Cardiac septum (tissue), 1 donor: ENCODE measurements at places on chromosomes 1 and 21.

DNA sequence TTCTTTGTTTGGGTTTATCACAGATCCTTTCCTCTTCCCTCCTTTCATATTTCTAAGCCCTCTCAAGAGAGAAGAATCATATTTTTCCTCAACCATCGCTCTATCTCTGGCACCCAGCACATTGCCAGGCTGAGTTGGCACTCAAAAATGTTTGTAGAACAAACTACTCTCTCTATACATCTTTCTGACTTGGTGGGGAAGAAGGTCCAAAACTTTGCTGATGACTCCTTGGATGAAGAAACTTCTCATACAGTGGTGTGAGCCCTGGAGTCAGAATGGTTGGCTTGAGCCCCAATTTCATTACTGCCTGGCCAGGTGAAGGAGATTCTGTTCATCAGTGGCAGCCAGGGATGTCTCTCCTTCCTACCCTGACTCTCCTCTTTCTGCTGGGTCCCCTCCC, 11.9 kb downstream of the ALX3 start:
- DNase-seq: no peak

GRCh38 chr1:76115171-76115570, 40.6 kb downstream of the ST6GALNAC3 start:
- no peak for DNase-seq

DNA sequence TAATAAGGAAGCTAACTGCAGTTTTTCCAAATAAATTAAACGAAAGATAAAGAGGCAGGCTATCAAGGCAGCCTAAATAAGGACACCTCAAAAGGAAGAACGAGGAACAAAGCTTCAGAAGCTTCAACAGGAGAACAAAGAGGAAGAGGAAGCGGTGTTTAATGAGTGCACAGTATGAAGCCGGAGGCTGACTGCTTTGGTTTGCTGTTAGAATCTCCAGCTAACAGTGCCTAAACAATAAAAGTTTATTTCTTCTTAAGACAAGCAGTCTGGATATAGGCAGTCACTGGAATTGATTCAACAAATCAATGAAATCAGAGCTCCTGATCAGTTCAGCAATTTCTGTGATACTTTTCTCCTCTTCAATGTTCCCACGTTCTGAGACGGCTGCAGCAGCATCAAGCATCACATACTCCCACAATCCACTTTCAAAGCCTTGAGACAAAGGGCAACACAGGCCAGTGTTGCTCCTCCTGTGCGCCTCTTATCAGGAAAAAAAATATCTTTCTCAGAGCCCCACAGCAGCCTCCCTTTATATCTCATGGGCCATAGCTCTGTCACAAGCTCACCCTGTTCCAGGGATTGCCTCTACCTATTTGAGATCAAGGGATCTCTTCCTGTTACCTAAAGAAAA, 365.6 kb upstream of the ST6GALNAC5 start:
- no peak for DNase-seq

GRCh38 chr1:153968000-153968363, 280 bp downstream of the CREB3L4 start:
- no peak for DNase-seq

GRCh38 chr1:197807216-197807615, 31.9 kb upstream of the DENND1B start:
- no peak for DNase-seq

DNA sequence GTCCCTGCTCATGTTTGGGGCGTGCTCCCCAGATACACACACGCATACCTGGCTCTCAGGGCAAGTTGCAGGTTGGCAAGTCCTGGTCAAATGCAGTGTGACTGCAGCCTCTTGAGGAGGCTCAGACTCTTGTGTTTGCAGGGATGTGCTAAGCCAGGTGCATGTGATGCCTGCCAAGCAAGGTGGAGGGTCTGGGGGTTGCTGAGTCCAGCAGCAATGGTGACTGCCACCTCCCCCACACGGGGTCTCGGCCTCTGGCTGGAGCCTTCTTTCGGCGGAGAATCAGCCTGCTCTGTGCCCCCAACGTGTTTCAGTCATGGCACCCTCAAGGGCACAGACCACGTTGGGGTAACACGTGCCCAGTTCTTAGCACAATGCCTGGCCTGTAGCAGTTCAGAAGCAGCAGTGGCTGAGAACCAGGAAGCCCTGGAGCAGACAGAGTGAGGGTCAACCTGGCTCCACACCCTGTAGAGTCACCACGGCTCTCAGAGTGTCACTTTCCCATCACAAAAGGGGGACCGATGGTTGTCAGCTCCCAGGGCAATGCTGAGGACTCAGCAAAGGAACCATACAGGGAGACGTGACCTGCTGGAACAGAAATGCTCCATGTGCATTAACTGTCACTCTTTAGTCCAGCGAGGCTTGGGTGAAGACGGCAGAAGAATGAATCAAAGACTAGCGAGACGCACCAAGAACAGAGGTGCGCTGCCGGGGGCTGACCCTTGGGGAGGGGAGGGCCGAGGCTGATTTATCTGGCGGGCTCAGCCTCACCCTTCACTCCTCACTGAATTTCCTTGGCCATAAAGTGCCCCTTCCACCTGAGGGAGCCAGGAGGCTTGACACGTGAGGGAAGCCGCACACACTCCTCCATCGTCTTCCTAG, 109.0 kb downstream of the PGBD5 start:
- peak; percentile 75 for DNase-seq

GRCh38 chr1:201633811-201634210, 94.9 kb downstream of the NAV1 start:
- DNase-seq: no peak

GRCh38 chr1:117059334-117059677, 820 bp upstream of the TTF2 start:
- no peak for DNase-seq

DNA sequence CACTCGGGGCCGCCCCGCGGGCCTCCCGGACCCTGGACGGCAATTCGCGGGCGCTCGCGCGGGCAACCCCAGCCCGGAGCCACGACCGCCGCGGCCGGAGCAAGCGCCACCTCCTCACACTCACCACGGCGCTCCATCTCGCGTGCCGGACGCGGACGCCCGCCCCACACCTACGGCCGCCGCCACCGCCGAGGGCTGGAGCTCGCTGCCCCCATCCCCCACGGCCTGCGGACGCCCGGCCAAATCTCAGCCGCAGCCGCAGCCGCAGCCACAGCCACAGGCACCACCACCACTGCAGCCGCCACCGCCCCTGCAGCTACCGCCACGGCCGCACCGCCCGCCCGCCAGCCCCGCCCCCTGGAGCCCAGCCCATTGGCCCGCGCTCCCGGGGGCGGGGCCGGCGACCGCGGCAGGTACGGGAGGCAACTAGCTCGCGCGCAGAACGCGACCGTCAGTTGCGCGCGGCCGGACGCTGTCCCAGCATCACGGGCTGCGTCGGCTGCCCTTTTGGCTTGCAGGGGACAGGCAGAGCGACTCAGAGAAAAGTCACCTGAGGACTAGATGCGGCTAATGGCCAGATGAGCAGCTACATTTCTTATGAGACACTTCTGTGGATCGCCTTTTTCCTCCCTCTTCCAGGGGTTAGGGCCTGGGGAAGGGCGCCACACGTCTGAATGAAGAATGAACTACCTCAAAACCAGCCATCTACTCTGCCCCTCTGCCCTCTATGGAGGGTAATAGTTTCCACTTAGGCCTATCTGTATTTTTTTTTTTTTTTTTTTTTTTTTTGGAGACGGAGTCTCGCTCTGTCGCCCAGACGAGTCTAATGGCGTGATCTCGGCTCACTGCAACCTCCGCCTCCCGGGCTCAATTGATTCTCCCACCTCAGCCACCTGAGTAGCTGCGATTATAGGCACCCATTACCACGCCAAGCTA, at the start of gene ARHGAP29:
TSS of gene ARHGAP29 (minus strand) at position 294 of the 936 bp plus-strand sequence. CDS start 5,973 bp downstream, outside the sequence.
- peak; percentile 95 for DNase-seq

DNA sequence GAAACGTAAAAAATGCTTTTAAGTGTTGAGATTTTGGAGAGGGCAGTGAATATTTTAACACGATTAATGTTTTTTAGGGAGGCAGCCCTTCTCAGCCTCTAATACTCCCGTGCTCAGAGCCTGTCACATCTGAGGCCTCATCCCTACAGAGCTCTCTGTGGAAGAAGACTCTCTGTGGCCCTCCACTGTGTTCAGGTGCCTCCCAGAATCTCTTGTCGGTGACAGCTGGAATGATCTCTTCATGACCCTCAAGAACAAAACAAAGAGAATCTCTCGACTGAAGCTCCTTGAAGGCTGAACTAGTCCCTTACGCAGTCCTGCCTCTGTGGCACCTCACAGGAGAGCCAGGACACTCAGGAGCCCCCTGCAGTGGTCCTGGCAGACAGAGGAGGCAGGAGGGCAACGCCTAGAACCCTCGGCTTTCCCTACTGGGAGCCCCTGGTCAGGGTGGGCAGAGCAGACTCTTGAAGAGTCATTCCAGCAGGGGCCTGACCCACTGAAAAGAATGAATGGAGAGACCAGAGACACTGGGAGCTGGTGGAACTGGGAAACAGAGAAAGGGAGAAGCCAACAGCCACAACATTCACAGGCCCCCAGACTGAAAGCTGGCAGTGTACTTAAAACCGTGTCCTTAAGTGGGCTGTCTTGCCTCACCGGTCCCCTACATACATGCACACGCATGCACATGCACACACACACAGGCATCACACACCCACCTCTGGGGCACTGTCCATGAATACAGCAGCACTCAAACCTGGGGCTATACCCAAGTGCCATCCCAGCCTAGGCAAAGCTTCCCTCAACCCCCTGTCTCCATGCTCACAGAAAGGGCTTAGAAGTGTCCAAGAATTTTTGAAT, 67.5 kb upstream of the ANGPTL1 start:
- no peak for DNase-seq

GRCh38 chr1:2311184-2312032, 79.9 kb downstream of the MORN1 start:
- no peak for DNase-seq

GRCh38 chr1:208534599-208534897, 290.4 kb upstream of the PLXNA2 start:
- no peak for DNase-seq

- DNase-seq: no peak
Observed at GRCh38 chr1:187408212-187409004, 579.7 kb downstream of the PLA2G4A start.

DNA sequence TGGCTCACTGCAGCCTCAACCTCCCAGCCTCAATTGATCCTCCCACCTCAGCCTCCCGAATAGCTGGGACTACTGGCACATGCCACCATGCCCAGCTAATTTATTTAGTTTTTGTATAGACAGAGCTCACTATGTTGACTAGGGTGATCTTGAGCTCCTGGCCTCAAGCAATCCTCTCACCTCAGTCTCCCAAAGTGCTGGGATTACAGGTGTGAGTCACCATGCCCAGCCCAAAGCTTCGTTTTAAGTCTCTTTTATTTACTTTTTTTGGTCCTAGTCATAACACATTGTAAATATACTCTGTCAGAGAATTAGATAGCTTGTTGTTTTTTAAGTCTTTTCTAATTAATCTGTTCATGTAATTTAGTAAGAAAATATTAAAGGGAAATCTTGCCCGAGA, 42.8 kb downstream of the KCNK1 start:
- no peak for DNase-seq

DNA sequence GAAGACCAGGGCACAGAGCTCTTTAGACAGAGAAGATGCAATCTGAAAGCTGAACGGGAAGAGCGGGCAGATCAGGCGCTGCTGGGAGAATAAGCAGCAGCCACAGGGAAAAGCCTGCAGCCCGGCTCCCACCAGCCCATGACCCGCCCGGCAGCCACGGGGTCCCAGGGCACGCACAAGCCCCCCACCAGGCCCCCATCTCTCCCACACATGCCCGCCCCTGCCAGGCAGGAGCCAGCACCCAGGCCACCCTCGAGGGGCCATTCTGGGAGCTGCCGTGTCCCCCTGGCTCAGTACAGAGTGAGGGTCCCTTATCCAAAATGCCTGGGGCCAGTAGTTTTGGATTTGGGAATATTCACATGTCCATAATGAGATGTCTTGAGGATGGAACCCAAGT, 16.3 kb downstream of the SLC19A1 start:
- peak; percentile 57 for DNase-seq

DNA sequence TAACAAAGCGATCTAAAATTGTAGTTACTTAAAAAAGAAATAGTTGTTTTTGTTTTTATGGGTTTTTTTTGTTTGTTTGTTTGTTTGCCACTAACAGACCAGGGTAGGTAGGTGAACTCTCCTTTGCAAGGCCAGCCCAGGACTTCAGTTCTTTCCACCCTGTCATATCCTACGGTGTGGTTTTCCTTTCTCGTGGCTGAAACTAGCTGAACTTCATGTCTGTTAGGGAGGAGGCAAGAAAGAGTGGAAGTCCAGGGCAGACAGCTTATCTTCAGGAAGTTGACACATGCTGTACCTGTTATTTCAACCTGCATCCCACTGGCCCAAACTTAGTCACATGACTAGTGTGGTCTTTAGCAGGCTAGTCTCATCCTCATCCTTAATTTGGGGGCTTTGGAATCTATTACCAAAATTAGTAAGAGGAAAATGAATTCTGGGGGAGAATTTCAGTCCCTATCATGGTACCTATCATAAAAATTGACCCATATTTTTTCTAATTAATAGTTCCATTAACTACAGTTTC, 62.9 kb upstream of the LRRC7 start:
- DNase-seq: no peak

DNA sequence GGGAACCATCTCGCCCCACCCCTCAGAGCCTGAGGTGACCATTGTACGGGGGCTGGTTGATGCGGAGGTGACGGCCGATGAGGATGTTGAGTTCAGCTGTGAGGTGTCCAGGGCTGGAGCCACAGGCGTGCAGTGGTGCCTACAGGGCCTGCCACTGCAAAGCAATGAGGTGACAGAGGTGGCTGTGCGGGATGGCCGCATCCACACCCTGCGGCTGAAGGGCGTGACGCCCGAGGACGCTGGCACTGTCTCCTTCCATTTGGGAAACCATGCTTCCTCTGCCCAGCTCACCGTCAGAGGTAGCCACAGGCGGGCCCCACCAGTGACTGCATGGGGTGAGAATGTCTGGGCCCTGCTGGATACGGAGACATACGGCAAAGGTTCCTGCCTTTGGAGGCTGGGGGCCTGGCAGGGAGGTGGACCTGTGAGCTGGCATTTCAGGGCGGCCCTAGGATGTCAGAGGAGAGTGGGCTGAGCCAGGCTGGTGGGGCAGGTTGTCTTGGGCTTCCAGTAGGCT, 98.5 kb downstream of the TRIM11 start:
- peak; percentile 66 for DNase-seq

DNA sequence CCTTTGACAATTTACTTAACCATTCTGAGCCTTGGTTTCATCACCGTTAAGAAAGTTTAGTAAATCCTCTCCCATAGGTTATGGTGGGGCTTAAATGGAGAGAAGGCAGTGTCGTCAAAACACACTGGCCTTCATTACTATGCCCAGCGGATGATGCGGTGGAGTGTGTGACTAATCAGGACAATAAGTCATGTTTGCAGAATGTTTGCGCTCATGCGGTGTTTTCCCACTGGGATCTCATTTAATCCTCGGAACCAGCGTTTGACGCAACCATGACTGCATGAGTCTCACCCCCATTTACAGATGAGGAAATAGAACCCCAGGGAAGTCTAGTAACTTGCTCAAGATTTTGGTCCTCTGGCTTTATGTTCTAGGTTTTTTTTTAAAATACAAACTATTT, 17.5 kb downstream of the SLC26A9 start:
- peak; percentile 57 for DNase-seq

GRCh38 chr1:68221980-68222373, 10.3 kb downstream of the WLS start:
- no peak for DNase-seq

DNA sequence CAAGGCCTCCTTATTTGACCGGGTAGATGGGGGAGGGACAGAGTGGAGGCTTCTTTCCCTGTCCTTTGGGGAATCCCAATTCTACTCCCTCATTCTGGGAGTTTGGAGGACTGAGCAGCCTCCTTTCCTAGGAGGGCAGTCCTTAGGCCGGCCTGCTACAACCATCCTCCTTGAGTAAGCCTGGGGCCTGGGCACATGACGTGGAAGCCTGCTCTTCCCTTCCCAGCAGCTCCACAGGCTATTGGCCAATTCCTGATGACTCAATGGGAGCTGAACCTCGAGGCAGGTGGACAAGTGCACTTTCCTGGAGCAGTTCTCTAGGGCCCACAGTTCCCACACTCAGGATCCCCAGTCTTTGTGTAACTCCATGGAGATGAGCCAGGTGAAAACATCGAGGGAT, 3.1 kb downstream of the KCNA10 start:
- no peak for DNase-seq
